ENCODE measurements at places on chromosomes 2 and 18. TPM values are rescaled to one million over a fixed set of nuclear protein-coding genes. Genes with fewer than 3 reads are reported as not detected.

TCF4 gene
- 764 TPM for total RNA-seq

NGEF gene
- 0.16 TPM for total RNA-seq

ERFE gene
- 0.65 TPM for total RNA-seq

ANKRD62 gene
- not detected for total RNA-seq

NPAS2 gene
- total RNA-seq: 1.1 TPM

CPO gene
- 0.19 TPM for total RNA-seq

REV1 gene
- total RNA-seq: 22.7 TPM

ME2 gene
- 55.8 TPM for total RNA-seq

LYG2 gene
- not detected for total RNA-seq

CDKL4 gene
- 0.19 TPM for total RNA-seq

CRYGD gene
- total RNA-seq: not detected

CHRND gene
- total RNA-seq: not detected

ATRAID gene
- total RNA-seq: 95.0 TPM

SKOR2 gene
- total RNA-seq: not detected

PNKD gene
- total RNA-seq: 36.1 TPM

DNPEP gene
- total RNA-seq: 51.7 TPM

CAVIN2 gene
- 170 TPM for total RNA-seq

CIB4 gene
- not detected for total RNA-seq

Measured in bladder microvascular endothelial cell (primary cell).